ENCODE measurements at places on chromosomes 2 and 18.

DNA sequence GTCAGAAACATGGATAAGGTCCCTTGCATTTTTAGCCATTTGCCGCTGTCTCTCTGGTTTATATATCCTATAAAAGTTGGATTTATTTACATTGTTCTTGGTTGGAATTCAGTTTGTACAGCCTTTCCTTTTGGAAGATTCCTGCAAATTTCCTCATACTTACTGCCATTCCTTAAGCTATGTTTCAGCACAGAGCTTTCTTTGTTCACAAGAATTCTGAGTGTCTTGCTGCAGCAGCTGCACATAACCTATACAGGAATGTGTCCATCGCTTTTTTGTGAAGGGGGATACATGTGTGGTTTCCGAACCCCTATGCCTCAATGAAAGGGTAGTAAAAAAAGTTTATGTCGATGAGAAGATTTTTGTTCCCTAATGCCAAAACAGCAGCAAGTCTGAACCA, 48.3 kb upstream of the CCDC68 start:
- no peak for DNase-seq

DNA sequence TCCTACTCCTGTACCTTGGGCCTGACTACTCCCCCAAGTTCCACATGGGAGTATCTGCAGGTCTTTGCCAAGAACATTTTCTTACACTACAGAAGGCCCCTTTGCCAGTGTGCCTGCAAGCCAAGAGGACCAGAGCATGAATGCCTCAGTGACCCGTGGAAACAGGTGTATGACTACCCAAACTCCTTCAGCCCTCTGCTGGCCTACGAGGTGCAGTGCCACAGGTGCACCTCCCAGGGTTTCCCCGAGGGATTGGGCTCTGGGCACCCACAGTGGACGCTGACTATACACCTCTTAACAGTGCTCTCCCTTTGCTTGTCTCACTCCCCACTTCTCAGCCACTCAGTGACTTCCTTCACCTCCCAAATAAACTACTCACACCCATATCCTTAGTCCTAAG, 91.4 kb downstream of the COL6A3 start:
- no peak for DNase-seq

GRCh38 chr2:210054696-210055095, 52.3 kb downstream of the RPE start:
- no peak for DNase-seq

- no peak for DNase-seq
These were observed 643.6 kb upstream of the DDX18 start for GRCh38 chr2:117170897-117171296.

- peak; percentile 13 for DNase-seq
These were observed 640 bp downstream of the ROCK2 start for GRCh38 chr2:11343650-11344341.

DNA sequence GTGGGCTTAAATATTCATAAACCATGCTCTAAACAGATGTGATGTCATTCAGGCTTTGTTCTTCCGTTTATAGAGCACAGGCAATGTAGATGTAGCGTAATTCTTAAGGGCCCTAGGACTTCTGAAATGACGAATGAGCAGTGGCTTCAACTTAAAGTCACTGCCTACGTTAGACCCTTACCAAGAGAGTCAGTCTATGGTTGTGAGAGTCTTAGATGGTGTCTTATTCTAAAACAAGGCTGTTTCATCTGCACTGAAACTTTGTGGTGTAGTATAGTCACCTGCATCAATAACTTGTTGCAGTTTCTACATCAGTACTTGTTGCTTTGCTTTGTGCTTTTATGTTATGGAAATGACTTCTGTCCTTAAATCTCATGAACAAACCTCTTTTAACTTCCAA, 56.0 kb downstream of the PIK3C3 start:
- no peak for DNase-seq

GRCh38 chr2:29492701-29493100, 377.5 kb downstream of the CLIP4 start:
- no peak for DNase-seq

DNA sequence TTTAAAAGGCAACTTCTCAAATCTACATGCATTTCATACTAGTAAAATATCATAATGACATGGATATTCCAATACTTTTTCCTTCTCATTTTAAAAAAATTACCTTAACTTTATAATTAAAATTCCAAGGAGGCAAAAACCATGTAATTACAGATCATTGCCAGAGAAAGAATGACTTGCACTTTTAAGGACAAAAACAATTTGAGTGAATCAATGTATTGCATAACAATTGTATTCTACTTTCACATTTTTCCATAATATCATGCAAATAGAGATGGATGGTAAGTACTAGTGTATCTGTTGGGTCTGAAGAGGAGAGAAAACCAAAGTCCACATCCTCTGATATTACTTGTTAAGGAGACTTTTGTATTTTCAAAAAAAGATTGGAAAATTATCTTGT, 89.5 kb upstream of the NCK2 start:
- DNase-seq, result no peak

DNA sequence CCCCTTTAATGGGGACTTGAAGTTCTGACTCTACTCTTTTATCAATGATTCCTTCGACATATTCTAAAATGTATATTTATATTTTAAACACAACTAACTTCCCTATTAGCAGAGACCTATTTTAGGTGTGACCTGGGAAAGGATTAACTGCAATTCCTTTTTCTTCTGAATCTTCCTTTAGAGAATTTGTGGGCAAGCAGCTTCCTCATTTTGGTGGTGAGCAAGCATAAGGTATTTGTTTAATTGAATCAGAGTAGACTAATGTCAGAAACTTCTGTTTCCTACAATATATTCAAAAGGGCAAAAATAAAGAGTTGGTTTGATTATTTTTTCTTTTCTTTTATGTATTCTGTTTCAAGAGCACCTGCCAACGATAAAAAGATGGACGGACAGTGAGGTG, 237.0 kb downstream of the IKZF2 start:
- no peak for DNase-seq

- DNase-seq, result no peak
These were observed 9.5 kb upstream of the CNNM3 start for GRCh38 chr2:96806468-96807126.

DNA sequence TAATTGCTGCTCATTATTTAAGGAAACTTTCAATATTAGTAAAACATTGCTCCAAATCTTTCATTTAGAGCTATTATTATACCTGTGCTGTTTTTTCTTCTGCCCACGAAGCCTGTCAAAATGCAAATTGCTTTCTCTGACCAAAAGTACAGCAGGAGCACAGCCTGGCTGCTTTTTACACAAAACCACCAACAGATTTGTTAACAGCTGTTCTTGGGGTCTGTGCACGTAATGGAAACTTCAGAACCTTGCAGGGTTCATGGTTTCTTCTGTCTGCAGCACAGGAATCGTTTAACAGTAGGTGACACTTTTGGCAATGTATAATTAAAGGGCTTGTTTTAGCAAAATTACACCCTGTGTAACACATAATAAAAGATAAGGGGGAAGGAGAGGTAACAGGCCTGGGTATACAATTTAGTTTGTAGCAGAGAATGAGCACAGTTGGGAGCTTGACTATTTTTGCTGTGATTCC, 447.3 kb downstream of the KCNJ3 start:
- DNase-seq, result no peak

DNA sequence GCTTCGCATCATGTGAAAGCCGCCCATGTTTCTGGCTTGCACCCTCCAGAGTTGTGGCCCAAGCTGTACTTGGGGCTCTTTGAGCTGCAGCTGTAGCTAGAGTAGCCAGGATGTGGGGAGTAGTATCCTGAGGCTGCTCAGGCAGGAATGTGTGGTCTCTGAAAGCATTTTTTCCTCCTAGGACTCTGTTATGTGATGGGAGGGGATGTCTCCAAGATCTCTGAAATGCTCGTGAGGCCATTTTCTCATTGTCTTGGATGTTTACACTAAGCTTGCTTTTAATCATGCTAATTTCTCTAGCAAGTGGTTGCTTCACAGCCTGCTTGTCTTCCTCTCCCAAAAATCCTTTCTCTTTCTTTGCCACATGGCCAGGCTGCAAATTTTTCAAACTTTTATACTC, 687.6 kb downstream of the DCDC2C start:
- no peak for DNase-seq

DNA sequence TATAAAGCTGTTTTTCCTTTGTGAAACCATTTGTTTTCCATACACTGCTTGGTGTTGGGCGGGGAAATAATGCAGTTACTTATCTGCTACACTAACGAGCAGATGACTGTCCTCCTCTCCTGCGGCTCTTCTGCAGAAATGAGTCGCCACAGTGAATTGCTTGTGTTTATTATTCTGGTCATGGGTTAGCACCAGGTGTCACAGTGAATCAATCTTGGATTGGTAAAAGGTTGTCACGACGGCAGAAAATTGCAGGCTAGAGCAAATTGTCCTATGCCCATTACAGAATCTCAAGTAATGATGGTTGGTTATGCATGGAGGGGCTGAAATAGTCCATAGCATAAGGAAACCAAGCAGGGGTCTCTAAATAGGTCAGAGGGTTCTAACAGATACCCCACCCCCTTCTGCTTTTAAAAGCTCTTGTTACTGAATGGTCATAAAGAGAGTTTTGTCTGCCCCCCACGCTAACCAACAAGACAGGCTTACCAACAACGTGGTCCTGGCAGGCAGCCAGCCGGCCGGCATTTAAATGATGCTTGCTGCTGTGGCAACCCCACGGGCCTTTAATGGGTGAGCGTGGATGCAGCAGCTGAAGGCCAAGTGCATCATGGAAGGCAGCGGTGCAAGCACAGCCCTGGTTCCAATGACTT, 29.5 kb downstream of the RAB31 start:
- no peak for DNase-seq

GRCh38 chr2:172613040-172613439, 57.1 kb downstream of the PDK1 start:
- no peak for DNase-seq

GRCh38 chr2:121196132-121196848, 88.7 kb downstream of the TFCP2L1 start:
- no peak for DNase-seq

- no peak for DNase-seq
These were observed 359.5 kb upstream of the ETAA1 start for GRCh38 chr2:67037655-67038054.

- no peak for DNase-seq
These were observed 69.9 kb upstream of the SMAD7 start for GRCh38 chr18:49020621-49021021.

DNA sequence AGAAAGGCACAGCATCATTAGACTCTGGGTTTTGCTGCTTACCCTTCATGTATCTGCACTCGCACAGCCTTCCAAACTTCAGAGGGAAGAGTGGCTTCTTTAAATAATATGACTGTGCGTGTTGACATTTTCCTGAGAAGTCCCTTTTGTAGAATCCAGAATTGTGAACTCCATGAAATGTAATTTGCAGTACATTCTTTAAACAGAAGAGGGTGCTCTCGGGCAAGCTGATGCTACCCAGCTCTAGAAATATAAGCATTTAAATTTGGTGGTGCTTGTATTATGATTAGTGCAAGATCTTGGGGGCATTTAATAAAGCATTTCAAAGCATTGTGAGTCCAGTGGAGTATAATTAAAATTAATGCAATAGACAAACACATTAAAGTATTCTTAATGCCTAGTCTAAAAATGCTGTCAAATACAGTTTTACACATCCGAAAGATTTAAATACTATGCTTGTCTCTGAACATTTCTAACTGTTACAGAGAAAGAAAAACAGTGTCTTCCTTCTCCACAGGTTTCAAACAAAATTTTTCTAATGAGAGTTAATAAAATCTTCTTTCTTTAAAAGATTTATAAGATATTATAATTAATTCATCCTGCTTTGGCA, 17.3 kb upstream of the GTF2A1L start:
- no peak for DNase-seq

- DNase-seq, result no peak
These were observed 98.1 kb upstream of the CERS6 start for GRCh38 chr2:168357797-168358472.

DNA sequence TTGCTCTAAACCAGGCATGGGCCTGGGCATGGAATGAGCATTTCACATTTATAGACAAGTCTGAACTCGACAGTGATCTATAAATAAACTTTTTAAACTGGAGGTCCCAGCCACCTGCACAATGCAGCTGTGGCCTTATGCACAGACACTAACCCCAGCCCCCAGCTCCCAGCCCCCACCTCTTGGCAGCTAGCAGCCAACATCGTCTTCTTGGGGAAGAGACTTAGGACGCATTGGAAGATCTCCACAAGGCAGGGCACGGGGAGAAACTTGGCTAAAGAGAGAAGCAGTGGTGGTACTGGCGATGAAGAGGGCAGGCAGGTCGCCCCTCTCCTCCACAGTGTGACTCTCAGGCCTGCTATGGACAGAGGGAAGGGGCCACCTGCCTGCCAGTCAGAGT, 213.2 kb downstream of the ANAPC1 start:
- DNase-seq, result no peak

- DNase-seq, result no peak
These were observed 89.9 kb downstream of the SOX11 start for GRCh38 chr2:5782103-5782502.

- no peak for DNase-seq
These were observed 137.0 kb upstream of the NCKAP5 start for GRCh38 chr2:133705287-133705686.

DNA sequence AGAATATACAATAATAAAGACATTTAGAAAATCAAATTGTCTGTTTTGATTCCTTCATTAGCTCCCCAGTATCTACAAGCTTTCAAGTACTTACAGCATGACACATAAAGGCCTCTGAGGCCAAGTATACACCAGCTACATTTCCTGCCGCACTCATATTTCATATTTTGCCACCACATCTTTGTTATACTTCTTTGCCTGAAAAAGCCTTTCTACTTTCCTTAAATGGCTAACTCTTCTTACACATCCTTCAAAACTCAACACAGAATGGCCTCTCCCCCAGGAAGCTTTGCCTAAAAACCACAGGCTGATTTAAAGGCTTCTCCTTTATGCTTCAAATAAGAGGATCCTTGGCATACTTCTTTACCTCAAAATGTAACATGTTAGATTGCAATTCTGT, 4.5 kb downstream of the STK17B start:
- DNase-seq, result peak; percentile 27

GRCh38 chr2:23545811-23546210, 160.8 kb downstream of the KLHL29 start:
- no peak for DNase-seq

DNA sequence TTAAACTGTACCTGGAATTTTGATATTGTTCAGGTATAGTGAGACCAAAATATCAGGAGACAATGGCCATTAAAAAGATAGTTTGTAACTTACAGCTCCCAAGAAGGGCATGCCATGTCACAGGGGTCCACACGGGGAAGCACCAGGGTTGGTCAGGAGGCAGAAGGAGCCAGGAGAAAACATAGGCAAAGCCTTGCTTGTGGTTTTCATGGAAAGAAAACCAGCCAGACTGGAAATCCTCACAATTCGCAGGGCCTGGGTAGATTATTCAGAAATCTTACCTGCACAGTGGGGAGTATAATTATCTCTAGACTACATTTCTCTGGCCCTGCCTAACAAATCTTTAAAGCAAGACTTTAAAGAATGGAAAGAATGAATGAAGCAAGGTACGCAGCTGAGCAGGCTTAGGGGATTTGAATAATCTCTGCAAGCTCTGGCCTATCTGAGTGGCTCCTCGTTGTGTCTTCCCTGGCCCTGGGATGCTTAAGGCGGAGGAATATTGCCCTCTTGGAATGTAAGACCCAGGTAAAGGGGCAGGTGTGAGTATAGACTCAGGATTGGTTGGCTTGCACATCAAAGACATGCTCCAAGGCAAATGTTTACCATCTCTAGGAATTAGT, 66.9 kb upstream of the CDC42EP3 start:
- DNase-seq, result no peak

GRCh38 chr2:33680644-33681363, 81.7 kb upstream of the FAM98A start:
- DNase-seq, result no peak

Data from stimulated activated CD4-positive, alpha-beta T cell treated with anti-CD3 and anti-CD28 coated beads, Interleukin-4, amount 100 ng/mL, for 4 hours (primary cell).